ENCODE measurements at places on chromosomes 16 and 17.

GRCh38 chr16:72942021-72942420 lies 105.9 kb downstream of the ZFHX3 start:
- no peak for DNase-seq

DNA sequence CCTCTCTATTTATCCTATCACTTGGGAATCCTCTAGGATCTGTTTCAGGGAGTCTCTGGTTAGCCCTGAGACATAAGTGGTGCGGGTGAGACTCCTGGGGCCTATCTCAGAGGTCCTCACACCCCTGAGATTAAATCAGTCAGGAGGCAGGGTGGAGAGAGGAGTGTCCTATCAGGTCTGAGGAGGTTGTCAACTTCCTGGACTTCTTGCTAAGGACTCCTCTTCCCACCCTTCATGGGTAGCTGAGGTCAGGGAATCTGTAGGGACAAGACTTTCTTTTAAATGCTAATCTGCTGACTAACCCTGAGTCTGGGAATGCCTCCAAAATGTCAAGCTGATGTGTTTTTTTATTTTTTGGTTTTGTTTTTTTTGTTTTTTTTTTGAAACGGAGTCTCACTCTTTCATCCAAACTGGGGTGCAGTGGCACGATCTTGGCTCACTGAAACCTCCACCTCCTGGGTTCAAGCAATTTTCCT lies 6.6 kb upstream of the ARMC5 start:
- DNase-seq = peak; percentile 90

- no peak for DNase-seq
These were observed 5.4 kb downstream of the CLUH start for GRCh38 chr17:2705888-2706795.

GRCh38 chr17:58475985-58476384 lies 12.2 kb downstream of the HSF5 start:
- no peak for DNase-seq

- DNase-seq = no peak
These were observed 4.9 kb downstream of the SEZ6 start for GRCh38 chr17:29000973-29001372.

GRCh38 chr17:59845595-59846393 lies 46.9 kb downstream of the TUBD1 start:
- DNase-seq = peak; percentile 77

GRCh38 chr17:80047176-80047575 lies 10.7 kb downstream of the CCDC40 start:
- DNase-seq = no peak

DNA sequence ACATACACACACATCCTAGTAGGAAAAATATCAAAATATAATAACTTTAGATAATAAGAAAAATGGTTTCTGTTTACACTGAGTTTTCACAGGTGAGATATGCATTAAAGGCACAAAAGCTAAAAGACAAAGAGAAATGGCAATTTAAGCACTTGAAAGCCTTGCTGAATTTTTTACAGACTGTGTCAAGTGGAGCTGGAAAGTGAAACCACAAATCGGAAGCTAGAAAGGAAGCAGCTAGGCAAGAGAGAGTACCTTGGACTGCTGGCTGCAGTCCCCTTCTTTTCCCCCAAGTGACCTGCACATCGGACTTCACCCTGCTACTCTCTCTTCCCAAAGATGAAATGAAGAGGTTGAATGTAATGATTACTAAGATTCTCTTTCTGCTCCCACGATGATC lies 135.1 kb downstream of the CDH13 start:
- DNase-seq = no peak

DNA sequence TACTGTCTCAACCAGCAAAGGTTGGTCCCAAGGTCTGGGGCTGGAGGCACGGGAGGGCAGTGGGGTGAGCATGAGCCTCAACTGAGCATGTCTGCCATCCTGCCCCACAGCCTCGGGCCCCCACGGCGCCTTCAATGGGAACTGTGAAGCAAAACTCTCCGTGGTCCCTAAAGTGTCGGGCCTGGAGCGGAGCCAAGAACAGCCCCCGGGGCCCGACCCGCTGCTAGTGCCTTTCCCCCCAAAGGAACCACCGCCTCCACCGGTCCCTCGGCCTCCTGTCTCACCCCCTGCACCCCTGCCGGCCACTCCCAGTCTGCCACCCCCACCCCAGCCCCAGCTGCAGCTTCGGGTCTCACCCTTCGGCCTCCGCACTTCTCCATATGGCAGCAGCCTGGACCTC lies 4.2 kb downstream of the FBRS start:
- no peak for DNase-seq

DNA sequence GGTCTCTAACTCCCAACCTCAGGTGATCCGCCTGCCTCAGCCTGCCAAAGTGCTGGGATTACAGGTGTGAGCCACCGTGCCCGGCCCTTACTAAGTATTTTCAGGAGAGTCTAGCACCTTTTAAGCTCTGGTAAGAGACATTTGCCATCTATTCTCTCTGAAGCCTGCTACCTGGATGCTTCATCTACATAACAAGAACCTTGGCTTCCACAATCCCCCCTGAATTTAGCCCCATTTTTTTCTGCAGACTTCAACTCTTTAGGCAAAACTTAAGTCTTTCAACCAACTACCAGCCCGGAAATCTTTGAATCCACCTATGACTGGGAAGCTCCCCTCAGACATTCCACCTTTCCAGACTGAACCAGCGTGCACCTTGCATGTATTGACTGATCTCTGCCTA lies 14.0 kb upstream of the UBE2I start:
- DNase-seq = no peak

GRCh38 chr17:34730816-34731215 lies 151.4 kb downstream of the TMEM132E start:
- DNase-seq = no peak

- peak; percentile 49 for DNase-seq
These were observed 973 bp upstream of the UBTF start for GRCh38 chr17:44220213-44221083.

DNA sequence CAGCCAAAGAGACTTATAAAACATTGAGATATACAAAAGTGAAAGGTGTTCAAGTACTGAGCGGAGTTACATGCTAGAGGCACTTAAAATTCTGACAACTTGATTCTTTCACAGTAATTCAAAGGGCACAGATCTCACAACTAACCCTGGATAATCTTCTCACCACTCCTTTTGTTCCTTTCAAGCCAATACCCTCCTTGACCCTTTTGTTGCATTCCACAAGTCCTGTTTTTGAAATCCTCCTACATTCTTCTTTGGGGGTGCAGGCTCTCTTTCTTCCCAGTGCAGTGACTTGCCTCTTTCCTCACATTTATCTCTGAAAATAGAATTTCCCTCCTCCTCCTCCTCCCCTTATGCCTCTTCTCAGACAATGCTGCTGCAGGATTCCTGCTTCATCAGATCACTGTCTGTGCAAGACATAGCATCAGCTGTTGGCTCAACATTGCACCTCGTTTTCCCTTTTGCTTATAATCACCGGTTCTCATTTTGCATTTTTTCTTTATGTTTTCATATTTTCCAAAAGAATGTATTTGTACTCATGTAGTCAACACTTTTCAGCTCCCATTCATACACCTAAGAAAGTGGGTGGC lies 199.3 kb downstream of the CDH8 start:
- DNase-seq = peak; percentile 28

GRCh38 chr16:57306676-57307341 lies 22.3 kb upstream of the PLLP start:
- DNase-seq = no peak

DNA sequence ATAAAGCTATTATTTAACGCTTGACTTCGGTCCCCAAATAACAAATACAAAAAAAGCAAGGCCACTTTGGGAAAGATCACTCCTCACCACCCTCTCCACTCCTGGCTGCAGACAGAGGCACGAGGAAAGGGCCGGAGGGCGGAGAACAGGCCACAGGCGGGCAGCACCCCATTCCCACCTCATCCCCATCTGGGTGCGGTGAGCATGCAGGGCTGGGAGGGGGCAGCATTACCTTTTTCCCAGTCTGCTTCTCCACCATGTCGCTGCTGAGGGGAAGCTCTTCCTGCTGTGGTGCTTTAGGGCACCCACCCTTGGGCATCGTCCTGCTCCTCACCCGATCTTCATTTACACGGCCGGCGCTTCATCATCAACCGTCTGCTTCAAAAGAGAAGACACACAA lies 99.2 kb downstream of the ZNF778 start:
- no peak for DNase-seq

GRCh38 chr17:82944990-82945389 lies 105.2 kb upstream of the ZNF750 start:
- no peak for DNase-seq

- DNase-seq = no peak
These were observed at the start of gene CCL23 for GRCh38 chr17:36017799-36018198. Gene CCL23, minus strand, starts transcription at chr17:36017972. Its CDS starts 75 bp downstream, at chr17:36017897.

- no peak for DNase-seq
These were observed 12.4 kb downstream of the CSF3 start for GRCh38 chr17:40027614-40028012.

DNA sequence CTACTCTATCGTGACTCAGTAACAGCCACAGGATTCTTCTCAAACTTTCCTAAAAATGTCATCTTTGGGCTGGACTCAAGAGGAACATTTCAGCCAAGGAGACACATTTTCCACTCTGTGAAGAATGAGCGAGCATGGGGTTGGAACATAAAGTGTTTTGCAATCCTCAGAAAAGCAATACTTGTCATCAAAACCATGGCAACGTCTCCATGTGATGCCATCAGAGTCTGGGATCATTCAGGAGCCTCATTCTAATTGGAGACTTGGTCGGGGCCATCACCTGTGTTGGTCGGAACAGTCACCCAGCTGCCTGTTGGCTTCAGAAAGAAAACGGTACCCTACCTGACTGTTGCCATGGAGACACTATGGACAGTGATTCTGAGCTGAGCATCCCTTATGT lies 25.5 kb downstream of the MYOCD start:
- DNase-seq = no peak

- no peak for DNase-seq
These were observed 29.6 kb downstream of the TNRC6A start for GRCh38 chr16:24759006-24759405.

GRCh38 chr17:34219405-34219804 lies 35.7 kb upstream of the CCL2 start:
- DNase-seq = no peak

GRCh38 chr17:5419959-5420653 lies at the start of gene RPAIN:
Gene RPAIN, plus strand, starts transcription at chr17:5420182. Its CDS starts 29 bp downstream, at chr17:5420211.
- peak; percentile 82 for DNase-seq

DNA sequence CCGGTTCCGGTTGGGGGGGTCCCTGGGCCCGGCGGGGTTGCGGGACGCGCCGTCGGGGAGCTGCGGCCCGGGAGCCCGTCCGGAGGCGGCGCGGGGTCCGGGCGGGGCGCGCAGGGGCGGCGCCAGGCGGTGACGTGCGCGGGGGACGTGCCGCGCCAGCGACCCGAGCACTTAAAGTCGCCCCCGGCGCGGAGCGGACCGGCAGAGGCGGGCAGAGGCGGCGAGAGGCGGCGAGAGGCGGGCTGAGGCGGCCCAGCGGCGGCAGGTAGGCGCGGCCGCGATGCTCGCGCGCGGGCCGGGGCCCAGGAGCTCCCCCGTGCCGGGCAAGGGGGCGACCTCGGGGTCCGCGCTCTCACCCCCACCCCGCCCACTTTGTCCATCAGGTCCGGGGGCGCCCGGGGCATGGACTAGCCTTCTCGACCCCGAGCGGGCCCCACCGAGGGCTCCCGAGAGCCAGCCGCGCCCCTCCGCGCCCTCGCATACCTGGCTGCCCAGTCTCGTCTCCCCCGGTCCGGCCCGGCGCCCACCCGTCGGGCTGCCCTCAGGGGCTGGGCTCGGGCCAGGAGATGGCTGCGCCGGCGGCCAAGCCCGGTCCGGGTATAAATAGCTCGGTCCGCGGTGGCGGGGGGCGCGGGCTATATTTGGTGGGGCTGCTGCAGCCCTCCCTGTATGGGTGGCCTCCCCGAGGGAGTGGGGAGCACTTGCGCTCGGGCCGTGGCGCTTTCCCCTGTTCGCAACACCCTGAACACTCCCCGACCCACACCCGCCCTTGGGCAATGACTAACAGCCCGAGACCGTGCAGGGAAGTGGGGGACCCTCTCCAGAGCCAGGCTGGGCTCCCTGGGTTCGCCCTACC lies at the start of gene SLC16A3:
Gene SLC16A3, plus strand, starts transcription at position 201 of the 856 bp plus-strand sequence. CDS start 6,967 bp downstream, outside the sequence.
- peak; percentile 76 for DNase-seq

GRCh38 chr16:7805686-7806396 lies 473.2 kb downstream of the RBFOX1 start:
- no peak for DNase-seq
